ENCODE measurements at places on chromosomes 3 and 15.

DNA sequence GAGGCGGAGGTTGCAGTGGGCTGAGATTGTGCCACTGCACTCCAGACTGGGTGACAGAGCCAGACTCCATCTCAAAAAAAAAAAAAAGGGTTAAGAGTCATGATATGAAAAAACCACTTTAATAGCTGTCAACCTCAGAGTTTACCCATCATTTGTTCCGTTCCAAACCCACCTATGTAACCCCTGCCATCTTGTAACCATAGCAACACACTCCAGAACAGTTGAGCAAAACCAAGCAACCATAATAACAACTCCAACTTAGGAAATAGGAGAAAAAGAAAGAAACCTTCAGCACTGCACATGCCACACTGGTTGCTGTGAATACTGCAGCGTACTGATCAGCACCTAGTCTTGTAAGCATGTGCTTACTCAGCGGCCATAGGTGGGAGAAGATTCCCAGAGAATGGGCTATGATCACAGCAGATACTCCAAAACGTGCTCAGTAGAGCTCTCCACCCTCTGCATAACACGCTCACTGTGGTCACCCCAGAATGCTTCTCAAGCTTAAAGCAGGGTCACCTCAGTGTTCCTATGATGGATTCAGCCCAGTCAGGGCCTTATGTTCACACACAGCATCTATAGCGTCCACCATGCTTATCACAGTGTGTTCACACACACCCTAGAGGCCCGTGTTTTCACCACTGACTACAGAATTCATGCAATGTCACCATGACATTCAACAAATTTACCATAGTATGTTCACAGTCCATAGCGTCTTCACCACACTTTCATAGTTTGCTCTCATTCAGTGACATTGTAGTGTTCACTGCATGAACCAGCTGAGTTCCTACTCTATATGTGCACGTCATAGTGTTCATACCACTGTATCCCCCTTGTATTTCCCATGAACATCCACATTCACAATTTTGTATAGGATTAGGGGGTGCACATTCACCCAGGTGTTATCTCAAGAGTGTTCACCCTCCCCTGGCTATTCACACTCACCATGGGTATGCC, 6.5 kb upstream of the CILP start:
- DNase-seq = no peak

DNA sequence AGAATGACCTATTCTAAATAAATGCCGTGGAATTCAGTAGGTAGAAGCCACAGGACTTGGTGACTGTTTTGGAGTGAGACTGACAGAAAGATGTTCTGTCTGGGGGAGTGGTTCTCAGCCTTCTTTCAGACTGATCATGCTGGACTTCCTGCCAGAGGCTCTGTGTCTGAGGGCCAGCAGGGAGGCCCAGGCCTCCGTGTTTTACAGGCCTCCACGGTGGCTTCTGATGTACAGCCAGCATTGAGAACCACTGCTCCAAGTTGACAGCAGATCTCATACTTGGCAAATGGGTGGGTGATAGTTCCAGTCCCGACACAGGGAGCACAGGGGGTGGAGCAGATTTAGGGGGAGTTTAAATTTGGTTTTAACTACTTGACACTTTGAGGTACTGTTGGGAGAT, 6.7 kb upstream of the PIGZ start:
- no peak for DNase-seq

DNA sequence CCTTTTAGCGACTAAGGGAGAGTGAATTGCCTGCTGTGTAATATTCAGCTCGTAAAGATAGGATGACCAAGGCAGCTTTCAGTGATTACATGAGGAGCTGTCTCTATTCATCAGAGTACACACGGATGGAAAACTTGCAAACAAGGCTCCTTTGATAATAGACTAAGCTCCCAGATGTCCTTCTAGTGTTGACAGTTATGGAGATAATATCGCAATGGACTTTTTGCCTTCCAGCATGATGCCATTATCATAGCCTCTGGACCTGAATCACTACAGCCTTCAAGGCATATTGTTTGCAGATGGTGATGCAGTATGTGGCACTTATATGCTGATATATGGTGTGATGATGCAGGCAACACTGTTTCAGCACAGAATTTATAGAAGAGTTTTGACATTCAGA, 93.9 kb downstream of the ECT2 start:
- no peak for DNase-seq

DNA sequence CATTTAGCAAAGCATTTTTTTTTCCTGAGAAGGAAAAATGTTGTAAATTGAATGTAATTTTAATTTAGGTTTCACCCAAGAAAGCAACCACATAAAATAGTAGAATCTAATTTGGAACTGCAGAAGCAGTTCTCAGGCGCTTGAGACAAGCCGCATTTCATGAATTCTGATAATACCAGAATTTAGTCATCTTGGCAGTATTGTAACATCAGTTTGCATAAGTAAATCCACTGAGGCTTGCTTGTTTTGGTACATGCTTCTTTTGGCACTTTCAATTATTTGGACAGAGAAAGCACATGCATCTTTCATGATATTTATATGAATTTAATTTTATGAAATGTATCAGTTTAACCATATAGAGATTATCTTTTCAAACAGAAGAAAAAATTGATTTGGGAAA, 389.7 kb upstream of the ROBO1 start:
- DNase-seq = no peak

DNA sequence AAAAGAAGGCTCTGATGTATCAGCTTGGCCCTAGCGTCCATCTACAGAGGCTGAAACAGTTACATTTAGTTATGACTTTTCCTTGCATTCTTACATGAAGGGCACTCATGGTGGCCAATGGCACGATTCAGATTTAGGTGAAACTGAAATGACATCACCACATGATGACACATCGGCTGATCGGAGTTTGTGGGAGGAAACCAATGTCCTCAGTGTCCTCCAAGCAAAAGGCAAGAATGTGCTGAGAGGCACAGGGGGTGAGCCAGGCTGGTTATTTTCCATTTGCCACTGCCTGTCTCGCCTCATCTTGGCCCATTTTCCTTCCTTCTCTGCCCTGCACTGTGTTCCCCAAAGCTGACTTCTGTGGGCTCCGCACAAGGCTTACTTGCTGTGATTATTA, 34.4 kb downstream of the TARS3 start:
- DNase-seq = no peak

GRCh38 chr3:195171093-195171873, 99.7 kb downstream of the XXYLT1 start:
- no peak for DNase-seq

- DNase-seq = no peak
Observed at GRCh38 chr3:58398669-58399333, 34.8 kb downstream of the PDHB start.

GRCh38 chr3:24390169-24391130, 104.2 kb downstream of the THRB start:
- no peak for DNase-seq

DNA sequence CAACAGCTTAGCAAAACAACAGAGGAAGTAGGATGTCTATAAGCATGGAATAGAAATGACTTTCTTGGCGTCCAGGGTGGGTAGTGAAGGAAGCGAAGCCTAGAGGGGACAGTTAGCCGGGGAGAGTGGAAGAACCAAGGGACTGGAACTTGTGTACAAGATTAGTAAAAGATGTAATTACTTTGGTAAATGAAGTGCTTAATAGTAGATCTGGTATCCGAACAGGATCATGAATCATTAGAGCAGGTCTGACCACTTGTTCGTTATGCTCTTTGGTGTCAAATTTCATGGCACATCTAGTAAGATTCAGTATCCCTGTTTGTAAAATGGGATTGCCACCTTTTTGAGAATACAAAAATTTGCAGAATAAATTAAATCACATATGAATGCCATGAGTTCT, 112.5 kb upstream of the MLF1 start:
- no peak for DNase-seq

DNA sequence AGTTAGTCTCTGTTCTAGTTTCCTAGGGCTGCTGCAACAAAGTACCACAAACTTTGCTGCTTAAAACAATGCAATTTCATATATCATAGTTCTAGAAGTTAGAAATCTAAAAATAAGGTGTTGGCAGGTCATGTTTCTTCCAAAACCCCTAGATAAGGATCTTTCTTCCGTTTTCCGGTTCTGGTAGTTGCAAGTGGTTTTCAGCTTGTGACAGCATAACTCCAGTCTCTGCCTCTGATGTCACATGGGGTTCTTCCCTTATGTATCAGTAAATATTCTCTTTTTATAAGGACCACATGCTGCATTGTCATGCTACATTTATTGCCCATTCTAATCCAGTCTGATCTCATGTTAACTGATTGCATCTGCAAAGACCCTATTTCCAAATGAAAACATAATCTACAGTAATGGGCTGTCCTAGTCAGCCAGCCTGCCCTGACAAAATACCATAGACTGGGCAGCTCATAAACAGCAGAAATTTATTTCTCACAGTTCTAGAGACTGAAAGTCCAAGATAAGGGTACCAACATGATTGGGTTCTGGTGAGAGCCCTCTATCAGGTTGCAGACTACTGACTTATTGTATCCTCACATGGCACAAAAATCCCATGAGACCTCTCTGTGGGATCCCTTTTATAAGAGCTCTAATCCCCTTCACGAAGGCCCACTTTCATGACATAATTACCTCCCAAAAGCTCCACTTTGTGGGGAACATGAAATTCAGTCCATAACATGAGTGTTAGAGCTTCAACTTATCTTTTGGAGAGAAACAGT, 642.0 kb upstream of the NAALADL2 start:
- no peak for DNase-seq

DNA sequence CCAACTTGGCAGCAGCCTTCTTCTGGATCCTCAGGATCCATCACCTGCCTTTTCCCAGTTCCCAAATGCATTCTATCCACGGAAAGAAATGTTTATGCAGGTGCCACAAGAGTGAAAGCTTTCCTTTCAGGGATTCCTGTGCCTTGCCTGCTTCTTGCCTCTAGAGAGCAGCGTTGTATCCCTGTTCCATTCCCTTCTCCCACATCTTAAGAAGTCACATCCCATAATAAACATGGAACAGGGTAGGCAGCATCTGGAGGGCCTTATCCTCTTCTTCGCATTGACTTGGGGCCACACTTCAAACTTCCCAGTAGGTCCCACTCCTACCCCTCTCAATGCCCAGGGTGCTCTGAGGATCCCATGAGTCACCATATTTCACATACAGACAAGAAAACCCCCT, 72.7 kb upstream of the DCLK3 start:
- no peak for DNase-seq

DNA sequence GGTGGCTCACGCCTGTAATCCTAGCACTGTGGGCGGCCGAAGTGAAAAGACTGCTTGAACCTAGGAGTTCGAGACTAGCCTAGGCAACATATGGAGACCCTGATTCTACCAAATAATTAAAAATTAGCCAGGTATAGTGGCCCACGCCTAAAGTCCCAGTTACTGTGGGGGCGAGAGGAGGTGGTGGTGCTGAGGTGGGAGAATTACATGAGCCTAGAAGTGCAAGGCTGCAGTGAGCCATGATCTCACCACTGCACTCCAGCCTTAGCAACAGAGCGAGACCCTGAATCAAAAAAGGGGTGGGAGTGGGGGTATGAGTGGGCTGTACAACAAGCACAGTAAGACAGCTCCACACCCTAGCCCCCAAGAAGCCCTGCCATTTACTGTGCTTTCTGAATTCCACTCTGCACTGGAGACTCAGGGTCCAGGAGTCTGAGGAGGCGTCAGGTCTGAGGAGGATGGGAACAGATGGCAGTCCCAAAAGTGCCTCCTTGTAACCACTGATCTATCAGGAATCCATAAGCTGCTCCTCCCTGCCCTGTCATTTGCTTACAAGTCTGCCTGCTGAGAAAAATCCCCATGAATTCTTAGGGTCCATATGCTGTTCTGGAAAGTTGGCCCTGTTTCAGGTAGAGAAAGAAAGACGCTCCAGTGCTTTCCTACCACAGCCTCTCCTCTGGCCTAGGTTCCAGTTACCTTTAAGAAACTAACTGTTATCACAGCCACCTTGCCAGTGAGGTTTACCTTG, 171.1 kb downstream of the MAGI1 start:
- DNase-seq = no peak

GRCh38 chr3:141462176-141462859, 24.5 kb upstream of the RASA2 start:
- DNase-seq = no peak

DNA sequence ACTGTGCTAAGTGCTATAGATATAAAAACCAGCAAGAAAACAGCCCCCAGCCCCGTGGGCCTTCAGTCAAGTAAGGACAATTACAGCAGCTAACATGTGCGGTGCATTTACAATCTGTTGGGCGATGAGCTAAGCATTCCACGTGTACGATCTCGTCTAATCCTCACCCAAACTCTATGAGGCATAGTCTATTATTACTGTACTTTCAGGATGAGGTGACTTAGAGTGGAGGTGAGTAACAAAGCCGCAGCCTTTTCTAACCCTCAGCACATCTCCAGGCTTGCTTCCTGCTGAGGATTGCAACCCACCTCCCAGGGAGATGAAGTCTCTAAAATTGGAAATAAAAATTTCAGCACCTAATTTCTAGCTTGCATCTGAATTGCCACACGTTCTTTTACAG, 53.2 kb upstream of the MCF2L2 start:
- no peak for DNase-seq

- DNase-seq = no peak
Observed at GRCh38 chr3:17845026-17845812, 102.8 kb upstream of the TBC1D5 start.

DNA sequence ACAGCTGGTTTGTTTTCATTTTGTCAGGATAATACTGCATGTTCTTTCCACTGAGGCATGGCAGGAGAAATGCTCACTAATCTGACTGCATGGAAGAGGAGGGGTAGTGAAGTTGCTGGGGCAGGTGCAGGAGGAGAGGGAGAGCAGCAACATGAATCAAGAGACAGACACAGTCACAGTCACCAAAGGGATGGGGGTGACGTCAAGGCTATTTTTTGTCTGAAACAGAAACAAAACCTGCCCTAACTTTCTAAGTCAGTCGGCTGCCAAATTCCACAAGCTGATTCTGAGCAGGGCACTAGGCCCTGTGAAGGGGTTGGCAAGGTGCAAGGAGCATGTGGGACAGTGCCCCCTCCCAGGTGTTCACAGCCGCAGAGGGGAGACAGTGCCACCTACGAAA, 186.6 kb upstream of the NSMCE3 start:
- no peak for DNase-seq

All from iPS DF 19.7 (cell line).